ENCODE measurements at places on chromosomes 6 and 20. TPM values are rescaled to one million over a fixed set of nuclear protein-coding genes. Genes with fewer than 3 reads are reported as not detected.

Gene CALHM4
- total RNA-seq, result not detected

DNA sequence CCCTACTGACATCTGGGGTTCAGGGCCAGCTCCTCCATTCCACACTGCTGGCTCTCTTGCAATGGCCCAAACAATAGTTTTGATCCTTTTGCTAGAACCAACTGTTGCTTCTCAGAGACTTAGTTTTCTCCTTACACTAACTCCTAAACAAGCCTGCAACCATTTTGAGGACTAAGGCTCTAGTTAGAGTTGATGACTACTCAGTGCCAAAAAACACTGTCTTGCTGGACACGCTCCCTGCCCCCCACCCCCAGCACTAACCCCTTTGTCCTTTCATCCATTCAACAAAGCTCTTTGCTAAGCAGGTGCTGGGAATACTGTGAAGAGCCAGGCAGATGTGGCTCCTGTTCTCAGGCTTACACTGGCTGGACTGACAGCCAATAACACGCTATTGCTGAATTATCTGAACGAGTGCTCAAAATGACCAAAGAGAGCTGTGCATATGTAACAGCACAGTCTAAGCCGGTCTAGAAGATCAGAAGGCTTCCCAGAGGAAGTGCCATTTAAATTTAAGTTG is 17.6 kb downstream of the GCLC start:
- no peak overlapping the region for H3K27ac ChIP-seq
- no peaks in the 10 kb centered on the region for H3K4me1 ChIP-seq
- no peaks in the 10 kb centered on the region for H3K27me3 ChIP-seq

- H3K4me3 ChIP-seq, result no peak overlapping the region
- DNase-seq, result no peak
- H3K36me3 ChIP-seq, result peaks cover 12% of the 10 kb centered on the region
- no peak overlapping the region for H3K27ac ChIP-seq
- no peaks in the 10 kb centered on the region for H3K27me3 ChIP-seq
Measured at GRCh38 chr6:121260651-121261102, 73.6 kb downstream of the TBC1D32 start.

Gene MKKS
- total RNA-seq, result 0.78 TPM

GRCh38 chr6:76702187-76702586 is 629.7 kb upstream of the IMPG1 start:
- no peak overlapping the region for H3K27ac ChIP-seq
- no peaks in the 10 kb centered on the region for H3K36me3 ChIP-seq
- no peaks in the 10 kb centered on the region for H3K4me1 ChIP-seq
- H3K4me3 ChIP-seq, result no peak overlapping the region
- H3K27me3 ChIP-seq, result no peaks in the 10 kb centered on the region
- no peak for DNase-seq

- H3K27me3 ChIP-seq, result no peaks in the 10 kb centered on the region
- peaks cover 3% of the 10 kb centered on the region for H3K4me1 ChIP-seq
- DNase-seq, result no peak
- no peak overlapping the region for H3K4me3 ChIP-seq
Measured at GRCh38 chr6:285030-285771, 7.1 kb upstream of the DUSP22 start.

Data from CD4-positive, alpha-beta T cell (primary cell).